ENCODE measurements at places on chromosomes 2 and 18.

GRCh38 chr18:43846299-43846698, 569.0 kb upstream of the SYT4 start:
- DNase-seq = no peak

GRCh38 chr2:150188177-150188576, 299.3 kb downstream of the RND3 start:
- DNase-seq = no peak

- DNase-seq = peak; percentile 41
Observed at GRCh38 chr2:118878531-118879149, 31.2 kb upstream of the EN1 start.

DNA sequence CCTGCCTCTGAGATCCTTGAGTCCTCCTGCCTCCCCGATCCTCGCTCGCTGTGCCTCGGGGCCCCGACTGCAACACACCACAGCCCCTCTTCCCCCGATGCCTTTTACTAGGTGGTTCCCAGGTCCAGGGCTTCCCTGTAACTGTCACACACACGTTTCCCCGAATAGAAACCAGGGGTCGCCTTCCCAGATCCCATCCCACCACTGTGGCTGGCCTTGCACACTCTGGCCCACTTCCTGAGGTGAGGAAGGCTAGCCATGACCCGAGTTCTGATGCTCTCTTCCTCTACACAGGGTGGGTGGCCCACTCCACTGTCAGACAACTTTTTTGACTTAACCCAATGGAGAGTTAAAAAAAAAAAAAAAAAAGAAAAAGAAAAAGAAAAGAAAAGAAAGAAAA, 139.6 kb upstream of the ASB18 start:
- DNase-seq = no peak

- DNase-seq = no peak
Observed at GRCh38 chr2:205129531-205129930, 552.8 kb upstream of the NRP2 start.

GRCh38 chr2:30899516-30900054, 92.3 kb upstream of the CAPN13 start:
- DNase-seq = no peak

GRCh38 chr18:36322408-36322728, 24.9 kb downstream of the FHOD3 start:
- DNase-seq = no peak

- no peak for DNase-seq
Observed at GRCh38 chr2:204180649-204181048, 244.1 kb downstream of the ICOS start.

- DNase-seq = no peak
Observed at GRCh38 chr2:30231996-30232800, 864 bp downstream of the LBH start.

DNA sequence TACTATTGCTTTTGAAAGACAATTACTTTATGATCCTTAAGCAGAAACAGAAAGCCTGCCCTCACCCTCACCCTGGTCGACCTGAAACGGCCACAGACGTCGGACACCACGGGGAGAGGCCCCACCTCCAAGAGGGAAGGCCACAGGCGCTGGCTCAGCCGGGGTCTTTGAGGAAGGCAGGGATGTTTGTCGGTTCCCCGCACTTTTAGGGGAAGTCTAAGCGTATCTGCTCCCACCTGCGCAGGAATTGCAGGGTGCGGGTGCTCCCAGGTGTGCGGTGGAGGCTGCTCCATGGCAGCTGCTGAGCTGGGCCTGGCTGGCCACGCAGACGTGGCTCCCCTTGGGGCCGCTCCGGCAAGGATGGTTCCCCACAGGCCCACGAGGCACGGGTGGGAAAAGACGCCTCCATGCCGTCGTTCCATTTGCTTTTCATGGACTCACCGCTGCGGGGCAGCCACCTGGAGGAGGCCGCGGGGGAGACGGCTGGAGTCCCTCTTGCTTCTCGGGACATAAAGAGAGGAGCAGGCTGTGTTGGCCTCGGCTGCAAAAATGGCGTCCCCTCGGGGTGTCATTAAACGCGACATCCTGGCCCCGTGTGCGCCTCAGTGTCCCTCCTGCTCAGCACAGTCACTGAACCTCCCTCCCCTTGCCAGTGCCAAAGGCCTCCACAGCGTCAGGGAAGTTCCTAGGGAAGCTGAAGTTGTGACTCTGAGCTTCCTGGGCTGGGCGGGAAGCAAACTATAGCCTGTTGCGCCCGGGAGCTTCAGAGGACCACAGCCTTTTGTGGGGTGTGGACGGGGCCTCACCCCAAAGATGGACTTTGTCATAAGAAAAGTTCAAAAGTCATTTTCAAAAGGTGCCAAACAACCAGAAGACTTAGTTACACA, 63.4 kb downstream of the NFATC1 start:
- no peak for DNase-seq

- DNase-seq = peak; percentile 9
Observed at GRCh38 chr2:133884739-133885381, 316.6 kb upstream of the NCKAP5 start.

DNA sequence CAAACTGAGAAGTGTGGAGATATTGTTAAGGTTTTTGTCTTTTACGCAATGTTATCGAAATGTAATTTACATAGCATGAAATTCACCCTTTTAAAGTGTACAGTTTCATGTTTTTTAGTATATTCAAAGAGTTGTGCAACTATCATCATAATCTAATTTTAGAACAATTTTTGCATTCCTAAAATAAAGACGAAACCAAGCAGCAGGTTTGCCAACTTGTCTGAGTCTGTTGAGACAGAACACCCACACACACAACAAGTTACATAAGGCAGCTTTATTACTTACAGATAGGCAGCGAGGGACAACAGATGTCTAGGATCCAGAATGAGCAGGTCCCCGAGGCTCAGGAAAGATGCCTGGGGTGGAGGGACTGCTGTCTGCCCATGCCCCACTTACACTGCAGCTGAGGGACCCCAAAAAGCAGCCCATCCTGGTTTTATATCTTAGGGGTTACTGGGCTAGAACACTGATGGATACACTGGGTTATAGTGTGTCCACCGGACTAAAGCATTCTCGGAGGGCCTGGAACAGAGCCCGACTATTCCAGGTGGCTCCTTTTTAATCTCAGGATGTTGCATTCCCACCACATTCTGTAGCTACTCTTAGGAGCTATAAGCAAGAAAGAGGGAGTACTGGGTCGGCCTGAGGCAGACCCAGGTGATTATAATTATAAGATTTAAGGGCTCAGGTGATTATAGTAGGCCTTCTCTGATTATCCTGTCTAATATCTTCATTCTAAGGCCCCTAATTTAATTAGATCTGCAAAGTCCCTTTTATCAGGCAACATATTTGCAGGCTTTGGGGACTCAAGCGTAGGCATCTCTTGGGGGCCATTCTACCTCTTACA, 150.2 kb upstream of the DOK6 start:
- DNase-seq = no peak

GRCh38 chr2:2647141-2647541, 316.1 kb upstream of the MYT1L start:
- no peak for DNase-seq

- DNase-seq = no peak
Observed at GRCh38 chr2:39313575-39313974, 69.8 kb upstream of the CDKL4 start.

DNA sequence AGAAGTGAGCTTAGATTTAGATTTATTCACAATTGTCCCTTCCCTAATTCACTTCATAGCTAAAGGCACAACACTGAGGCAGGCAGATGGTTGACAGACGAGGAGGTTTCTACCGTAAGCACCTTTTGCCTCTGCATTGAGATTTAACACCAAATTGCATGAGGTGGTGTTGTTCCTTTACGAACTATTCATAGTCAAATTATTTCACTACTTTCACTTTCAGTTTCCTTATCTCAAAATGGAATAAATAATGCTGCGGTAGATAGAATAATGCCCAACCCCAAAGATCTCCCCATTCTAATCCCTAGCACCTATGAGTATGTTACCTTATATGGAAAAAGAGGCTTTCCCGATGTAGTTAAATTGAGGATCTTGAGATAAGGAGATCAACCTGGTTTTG, 58.9 kb upstream of the LINC00305 start:
- no peak for DNase-seq
